HFF-Myc (cell line): ENCODE measurements at places on chromosomes 11 and 22.

GRCh38 chr11:67054836-67055523 is 1.7 kb upstream of the RHOD start:
- DNase-seq: no peak

DNA sequence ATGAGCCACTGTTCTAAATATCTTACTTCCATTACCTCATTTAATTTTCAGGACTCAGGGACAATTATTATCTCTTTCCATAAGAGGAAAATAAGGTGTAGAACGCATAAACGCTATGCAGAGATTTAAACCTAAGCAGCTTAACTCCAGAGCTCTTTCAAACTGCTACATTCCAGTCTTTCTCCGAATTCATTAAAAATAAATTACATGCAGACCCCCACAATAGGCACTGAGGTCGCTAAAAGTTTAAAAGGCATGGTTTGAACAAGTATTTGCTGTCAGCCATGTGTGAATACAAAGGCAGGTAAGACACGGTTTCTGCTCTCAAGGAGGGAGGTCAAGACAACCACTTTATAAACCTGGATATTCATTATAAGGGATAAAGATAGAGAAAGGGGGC is 983 bp downstream of the NARS2 start:
- DNase-seq: no peak

DNA sequence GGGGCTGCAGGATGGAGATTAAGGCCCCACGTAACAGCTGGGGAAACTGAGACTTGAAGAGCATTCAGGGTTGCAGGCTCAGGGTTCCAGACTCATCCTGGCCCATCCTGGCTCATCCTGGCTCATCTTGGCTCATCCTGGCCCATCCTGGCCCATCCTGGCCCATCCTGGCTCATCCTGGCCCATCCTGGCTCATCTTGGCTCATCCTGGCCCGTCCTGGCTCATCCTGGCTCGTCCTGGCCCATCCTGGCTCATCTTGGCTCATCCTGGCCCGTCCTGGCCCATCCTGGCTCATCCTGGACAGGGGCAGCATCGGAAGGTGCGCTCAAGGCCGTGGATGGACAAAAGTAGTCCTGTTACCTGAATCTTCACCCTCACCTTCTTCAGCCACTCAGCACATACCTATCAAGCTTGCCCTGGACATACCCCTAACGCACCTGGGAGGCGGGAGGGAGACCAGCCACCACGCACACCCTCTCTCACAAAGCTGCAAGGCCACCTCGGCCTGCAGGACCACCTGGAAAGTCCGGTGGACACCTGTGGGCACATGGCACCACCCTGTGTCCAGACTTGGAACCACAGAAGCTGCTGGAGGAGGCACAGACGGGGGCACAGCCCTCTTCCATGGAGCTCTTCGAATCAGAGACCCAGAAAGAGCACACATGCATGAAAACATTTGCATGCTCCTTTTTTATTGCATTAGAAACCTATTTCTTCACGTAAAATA is 20.3 kb upstream of the NLRP6 start:
- no peak for DNase-seq

DNA sequence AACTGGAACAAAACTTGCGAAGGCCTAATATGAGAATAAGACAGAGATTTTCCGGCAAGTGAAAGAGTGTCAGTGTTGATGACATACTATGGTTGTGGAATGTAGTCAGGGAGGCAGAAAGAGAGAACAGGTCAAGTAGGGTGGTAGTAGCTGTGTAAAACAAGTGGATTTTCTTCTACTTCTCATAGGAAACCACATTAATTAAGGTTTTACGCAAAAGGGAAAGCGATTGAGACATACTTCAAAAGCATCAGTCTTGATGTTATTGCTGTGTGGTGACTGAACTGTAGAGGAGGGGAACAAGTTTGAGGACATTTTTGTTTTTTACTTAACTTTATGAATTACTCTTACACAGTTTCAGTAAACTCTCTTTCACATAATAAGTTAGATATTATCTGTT is 186.0 kb upstream of the CNTN5 start:
- DNase-seq: no peak

- DNase-seq: no peak
These were observed 55.1 kb downstream of the TMPRSS5 start for GRCh38 chr11:113651023-113651422.

DNA sequence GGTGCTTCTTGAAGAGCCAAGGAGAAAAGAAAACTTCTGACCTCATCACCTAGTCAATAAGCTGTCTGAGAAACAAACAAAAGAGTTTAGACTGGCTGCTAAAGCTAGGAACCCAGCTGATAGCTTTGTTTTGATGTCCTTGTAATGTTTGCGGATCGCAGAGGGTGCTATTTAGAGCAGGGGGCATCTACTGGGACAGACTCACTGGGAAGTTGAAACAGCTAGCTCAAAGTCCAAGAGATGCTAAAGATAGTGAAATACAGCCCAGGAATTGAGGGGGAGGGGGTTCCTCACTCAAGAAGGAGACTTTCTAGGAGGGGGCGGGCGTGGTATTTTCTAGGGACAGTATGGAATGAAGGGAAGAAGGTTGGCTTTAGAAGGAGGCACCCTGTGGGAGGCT is 18.9 kb downstream of the ZBTB16 start:
- DNase-seq: no peak

DNA sequence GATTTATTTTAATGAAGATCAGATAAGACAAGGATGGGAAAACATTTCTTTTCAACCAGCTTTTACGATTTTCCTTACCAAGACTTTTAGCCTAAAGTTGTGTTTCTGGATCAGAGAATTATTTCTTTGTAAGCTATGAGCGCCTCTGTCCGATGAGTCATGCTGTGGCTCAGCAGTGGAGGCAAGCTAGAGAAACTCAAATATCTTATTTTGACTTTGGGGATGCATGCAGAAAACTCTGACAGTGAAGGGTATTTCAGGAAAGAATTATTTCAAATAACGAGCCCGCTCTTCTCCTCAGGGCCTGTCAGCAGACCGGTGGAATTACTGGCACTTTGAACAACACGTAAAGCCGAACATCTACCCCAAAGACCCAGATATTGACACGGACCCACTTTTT is 77.9 kb upstream of the OR5AK2 start:
- DNase-seq: no peak

DNA sequence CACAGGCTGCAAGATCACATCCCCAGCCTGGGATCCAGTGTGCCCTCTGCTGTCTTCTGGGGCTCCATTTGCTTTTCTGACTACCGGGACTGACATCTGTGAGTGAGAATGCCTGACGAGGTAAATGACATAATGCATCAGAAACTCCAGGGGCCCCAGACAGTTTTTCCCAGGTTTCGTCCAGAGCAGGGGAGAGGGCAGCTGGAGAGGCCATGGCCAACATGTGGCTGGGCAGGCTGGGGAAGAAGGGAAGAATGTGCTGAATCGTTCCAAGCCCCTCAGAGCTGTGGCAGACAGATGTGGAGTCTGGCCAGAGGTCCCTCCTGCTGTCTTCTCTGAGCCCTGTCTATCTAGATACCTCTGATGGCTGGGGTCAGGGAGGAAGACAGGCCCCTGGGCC is 163.9 kb downstream of the TRIM29 start:
- DNase-seq: no peak

GRCh38 chr11:44270403-44271273 is 39.3 kb downstream of the ALX4 start:
- DNase-seq: no peak

GRCh38 chr11:116242006-116242405 is 530.8 kb downstream of the BUD13 start:
- DNase-seq: no peak

- DNase-seq: no peak
These were observed 172.5 kb upstream of the TMEM45B start for GRCh38 chr11:129643031-129643721.

DNA sequence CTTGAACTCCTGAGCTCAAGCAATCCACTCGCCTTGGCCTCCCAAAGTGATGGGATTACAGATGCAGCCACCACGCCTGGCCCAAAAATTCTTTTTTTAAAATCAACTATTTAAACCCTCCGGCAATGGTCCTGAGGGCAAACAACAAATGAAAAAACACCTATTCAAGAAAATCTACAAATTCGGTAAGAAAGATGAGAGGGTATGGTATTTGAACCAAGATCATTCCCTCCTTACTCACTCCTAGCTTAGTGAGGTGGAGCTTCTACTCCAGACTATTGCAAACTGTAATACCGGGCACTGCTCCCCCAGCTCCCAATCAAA is 2.1 kb downstream of the NF2 start:
- no peak for DNase-seq

GRCh38 chr11:95138448-95138847 is 48.8 kb downstream of the ENDOD1 start:
- no peak for DNase-seq

DNA sequence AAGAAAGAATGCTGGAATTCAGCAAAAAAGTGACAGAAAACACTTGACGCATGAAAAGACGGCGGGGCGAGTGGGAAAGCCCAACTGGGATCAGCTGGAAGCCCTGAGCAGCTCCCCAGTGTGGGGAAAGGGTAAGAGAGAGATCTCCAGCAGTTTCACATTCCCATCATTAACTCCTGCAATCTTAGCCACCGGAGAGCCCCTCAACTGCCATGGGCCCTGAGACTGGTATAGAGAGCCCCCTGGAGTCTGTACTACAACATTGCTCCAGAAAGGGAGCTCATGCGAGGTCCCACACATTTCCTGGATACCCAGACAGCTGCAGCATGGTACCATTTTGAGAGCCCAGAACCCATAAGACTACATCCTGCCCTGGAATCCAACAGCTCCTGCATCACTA is 31.1 kb downstream of the MRGPRX4 start:
- DNase-seq: peak; percentile 6

DNA sequence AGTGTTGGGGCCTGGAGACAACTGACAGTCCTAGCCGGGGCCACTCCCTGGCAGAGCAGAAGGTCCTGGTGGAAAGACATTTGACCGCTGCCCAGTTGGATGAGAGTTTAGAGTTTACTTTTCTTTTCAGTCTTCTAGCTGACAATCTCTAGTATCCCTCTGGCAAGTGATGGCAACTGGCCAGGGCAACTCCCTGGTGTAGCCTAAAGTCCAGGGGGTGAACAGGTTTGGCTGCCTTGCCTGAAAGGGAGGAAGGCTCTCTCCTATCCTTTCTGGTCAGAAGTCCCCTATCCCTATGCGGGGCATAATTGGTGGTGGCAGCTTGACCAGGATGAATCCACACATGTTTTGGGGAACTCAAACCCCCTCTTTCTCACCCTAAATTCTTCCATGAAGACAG is 16.8 kb upstream of the MSANTD2 start:
- no peak for DNase-seq

GRCh38 chr11:101872171-101872882 is 42.5 kb upstream of the CEP126 start:
- DNase-seq: no peak

- no peak for DNase-seq
These were observed 304.1 kb downstream of the TBC1D22A start for GRCh38 chr22:47066616-47066905.

DNA sequence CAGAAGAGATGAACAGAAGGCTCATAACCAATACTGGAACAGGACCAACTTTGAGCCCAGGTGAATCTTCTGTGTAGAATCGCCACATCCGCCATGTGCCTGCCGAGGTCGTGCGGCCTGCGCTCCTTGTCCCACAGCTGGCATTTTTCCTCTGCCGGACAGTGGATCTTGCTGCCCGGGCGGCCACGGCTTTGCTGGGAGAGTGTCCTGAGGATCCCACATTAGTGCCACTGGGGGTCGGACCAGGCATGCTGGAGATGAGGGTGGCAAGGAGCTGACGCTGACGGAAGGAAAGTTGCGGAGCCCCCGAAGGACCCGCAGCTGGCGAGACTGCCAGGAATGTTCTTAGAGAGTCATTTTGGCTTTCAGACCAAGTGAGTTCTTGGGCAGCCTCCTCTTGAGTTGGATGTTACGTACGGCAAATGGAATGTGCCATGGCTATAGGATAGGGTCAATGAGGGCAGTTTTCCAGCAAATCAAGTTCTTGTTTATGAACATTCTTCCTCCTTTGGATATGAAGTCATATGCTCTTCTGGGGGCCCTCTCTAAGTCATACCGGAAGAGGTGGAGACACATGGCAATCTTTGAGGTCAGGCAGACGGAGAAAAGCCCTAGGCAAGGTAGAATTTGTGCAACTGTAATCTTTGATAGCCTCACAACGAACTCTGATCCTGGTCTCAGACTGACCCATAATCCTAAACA is 57.4 kb upstream of the NUP160 start:
- no peak for DNase-seq

DNA sequence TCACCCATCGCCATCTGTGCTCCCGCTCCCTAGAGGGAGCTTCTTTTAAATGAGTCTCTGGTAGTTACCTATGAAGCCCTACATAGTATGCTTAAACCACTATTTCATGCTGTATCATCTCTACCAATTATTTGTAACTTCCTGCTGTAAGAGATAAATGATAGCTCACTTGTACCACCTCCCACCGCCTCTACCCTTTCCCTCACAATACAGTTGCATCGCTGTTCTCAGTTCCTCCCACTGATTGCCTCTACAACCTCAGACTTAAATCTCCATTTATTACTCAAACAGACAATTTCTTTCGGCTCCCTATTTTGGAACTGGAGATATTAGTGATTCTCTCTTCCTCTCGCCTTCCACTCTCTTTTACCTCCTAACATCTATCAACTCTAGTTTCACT is 222.9 kb upstream of the ZC3H12C start:
- DNase-seq: no peak

DNA sequence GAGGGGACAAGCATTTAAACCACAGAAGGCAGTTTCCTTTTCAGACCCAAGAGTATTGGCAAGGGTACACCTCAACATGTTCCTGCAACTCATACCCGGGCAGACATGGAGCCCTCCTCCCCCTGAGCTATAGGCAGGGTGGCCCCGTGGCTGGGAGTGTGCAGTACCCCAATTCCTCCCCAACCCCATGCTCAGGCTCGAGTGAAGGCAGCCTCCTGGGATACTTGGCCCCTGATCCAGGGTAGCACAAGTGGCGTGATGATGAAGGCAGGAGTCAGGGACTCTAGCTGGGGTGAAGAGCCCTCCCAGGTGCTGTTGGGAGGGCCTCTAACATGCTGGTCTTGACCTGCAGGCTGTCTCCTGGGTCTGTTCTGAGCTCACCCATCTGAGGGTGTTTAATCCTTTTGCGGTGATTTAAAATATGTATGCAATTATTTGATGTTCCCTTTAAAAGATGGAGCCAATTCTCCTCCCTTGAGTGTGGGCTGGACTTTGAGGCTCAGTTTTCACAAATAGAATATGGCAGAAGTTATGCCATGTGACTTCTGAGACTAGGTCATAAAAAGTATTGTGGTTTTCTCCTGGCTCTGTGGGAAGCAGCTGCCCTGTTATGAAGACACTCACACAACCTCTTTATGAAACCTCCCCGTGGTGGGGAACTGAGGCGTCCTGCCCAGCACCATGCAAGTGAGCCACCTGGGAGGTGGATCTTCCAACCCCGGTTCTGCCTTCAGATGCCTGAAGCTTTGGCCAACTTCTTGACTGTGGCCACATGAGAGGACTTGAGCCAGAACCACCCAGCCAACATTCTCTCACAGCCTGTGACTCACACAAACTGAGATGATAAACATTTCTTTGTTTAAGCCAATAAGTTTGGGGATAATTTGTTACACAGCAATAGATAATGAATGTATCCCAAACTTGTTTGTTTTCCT is 54.7 kb upstream of the NECTIN1 start:
- no peak for DNase-seq

DNA sequence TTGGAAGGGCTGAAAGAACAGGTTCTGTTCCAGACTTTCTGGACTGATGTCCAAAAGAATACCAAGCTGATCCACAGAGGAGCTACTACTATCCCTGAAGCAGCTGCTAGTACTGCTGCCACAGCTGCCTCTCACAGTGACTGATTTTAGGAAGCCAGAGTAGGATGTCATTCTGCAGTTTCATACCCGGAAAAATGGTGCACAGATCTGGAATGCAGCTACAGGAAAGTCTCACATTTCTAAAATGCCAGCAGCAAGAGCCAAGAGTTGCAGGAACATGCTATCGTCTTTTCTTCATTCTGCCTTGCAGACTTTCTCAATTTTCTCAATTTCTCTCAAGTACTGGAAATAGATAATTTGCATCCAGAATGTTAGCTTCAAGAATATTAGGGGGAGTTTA is 19.4 kb upstream of the CCDC179 start:
- no peak for DNase-seq
